NCI-H2081 (cell line): ENCODE measurements at places on chromosomes 5 and 9.
A peak's percentile ranks its signal among the peaks of the same experiment; 100 is the strongest.

DNA sequence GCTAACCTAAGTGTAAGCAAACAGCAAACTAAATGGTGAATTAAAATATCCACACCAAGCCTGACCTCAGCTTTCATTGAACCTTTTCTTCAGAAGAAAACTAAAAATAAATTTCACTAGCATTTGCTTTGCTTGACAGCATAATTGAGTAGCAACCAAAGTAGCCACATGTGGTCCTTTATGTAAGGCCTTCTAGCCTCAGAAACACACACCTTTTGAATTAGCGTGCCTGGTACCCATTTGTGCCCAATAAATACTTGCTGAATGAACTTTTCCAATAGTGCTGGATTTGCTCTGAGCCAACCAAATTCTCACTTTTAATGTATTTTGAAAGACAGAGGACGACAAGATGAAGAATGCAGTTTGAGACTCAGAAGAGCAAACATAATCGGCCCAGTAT, 2.1 kb upstream of the NIPBL start:
- DNase-seq: peak; percentile 86

DNA sequence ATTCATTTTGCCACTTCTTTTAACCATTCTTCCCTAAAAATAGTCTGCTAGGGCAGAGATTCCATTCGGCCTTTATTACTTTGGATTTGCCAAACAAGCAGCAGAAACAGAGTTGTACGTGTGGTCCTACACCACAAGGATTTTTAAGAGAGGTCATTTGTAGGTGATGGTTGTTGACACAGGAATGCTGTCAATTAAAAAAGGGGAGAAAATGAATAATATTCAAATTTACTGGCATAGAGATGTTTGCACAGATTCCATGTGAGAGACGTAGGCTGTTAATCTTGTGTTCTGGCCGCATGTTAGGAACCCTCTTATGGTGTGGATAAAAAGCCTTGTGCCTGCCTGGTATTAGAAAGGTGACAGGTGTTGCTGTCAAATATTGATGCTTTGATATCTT, 34.9 kb downstream of the TRIO start:
- no peak for DNase-seq

DNA sequence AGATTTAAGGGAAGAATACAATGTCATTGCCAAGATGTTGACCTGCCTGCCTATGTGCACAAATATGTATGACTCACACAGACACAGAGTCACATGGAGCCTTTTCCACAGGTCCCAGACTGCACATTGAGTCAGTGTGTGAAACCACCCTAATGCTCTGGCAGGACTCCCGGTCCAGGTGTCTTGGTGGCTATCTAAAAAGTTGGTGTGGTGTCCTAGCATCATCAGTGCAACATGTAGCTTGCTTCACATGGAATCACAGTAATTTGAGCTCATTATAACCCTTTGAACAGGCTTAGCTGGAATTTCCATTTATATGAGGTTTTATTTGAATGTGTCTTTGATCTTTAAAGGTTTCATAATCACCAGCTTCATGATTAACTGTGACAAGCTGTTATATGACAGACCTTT, 10.7 kb downstream of the IFNA5 start:
- DNase-seq: no peak

GRCh38 chr5:153504726-153505125, 14.3 kb downstream of the GRIA1 start:
- DNase-seq: no peak

GRCh38 chr5:82105457-82105856, 133.6 kb downstream of the ATG10 start:
- DNase-seq: no peak

GRCh38 chr5:132526974-132527564, 16.3 kb downstream of the IL5 start:
- no peak for DNase-seq

DNA sequence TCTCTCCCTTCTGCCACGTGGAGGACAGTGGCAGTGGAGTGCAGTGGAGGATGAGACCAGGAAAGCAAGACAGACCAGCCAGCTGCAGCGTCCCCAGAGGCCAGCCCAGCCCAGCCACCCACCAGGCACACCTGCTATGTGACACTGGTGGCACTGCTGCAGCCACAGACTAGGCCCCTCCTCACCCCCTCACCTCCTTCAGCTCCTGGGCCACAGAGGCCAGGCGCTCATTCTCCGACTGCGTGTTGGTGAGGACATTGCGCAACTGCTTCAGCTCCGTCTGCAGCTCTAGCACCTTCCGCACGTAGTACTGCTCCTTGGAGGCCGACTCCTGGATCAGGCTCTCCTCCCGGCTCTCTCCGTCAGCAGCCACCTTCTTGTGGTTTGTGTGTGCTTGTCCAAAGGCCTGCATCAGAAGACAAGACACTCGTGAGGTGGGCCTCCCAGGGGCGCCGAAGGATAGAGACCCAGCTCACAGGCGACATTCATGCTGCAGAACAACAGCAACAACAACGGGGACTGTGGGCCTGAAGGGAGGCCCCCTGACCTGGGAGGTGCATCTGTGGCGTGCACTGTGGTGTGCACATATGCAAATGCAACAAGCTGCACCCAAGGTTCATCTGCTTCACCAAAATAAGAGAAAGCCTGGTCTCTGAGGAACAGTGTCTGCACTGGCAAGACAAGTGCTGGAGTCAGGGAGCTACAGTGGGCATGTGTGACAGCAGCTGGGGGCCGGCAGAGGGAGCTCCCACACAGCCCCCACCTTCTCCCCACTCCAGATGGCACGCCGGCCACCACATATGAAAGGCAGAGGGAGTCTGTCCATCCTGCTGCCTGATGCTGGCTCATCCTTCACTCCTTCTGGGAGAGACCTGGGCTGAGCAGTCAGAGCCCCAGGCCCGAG, 35.5 kb downstream of the BICD2 start:
- no peak for DNase-seq
